CD8-positive, alpha-beta memory T cell (primary cell): ENCODE measurements at places on chromosomes 7 and 10.
A peak's percentile ranks its signal among the peaks of the same experiment; 100 is the strongest.

- DNase-seq = no peak
Observed at GRCh38 chr10:75553550-75553949, 122.1 kb downstream of the LRMDA start.

DNA sequence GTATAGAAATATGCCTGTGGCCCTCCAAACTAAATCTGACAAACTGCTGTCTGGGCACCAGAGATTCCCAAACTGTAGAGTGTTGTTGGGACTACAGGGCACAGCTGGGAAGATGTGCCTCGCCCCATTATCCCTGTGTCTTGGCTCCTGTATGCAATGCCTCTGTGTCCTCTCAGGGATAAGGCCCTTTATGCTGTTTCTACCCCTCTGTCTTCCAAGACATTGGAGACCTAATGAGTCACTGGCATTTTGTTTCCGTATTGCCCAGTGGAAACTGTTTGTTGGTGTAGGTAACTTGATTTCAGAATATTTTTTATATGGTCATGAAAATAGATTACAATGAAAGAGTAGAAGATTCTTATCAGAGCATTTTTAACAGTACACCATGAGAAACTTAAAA, 183.2 kb downstream of the GLI3 start:
- DNase-seq = no peak

DNA sequence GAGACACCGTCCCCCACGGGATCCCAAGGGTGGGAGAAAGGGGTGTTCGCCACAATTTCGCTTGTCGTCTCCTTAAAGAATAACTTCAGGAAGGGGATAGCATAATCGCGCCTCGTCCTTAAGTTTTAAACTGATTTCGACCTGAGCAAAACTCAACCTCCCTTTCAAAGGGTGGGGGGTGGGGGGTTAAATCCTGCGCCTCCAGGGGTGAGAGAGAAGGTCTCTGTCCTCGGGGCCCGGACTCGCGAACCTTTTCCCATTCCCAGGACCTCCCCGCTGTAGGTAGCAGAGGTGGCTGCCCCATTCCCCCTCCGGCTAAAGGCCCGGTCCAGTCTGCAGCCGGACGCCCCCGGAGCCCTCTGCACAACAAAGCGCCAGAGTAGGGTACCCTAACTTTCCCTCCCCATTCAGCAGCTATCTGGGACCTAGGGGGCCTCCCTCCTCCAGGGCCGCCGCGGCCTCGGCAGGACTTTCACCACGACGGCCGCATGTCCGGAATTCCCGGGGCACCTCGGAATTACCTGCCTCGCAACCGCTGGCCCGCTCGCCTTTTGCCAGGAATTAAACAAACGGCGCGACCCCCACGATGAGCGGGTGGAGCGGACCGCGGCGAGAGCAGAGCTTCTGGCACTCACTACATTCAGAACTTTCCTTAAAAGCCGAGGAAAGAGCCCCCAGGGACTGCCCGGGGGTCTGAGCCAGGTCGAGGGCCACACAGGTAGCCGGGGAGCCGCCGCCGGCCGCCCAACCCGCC, 1.7 kb downstream of the CDK6 start:
- DNase-seq = no peak

DNA sequence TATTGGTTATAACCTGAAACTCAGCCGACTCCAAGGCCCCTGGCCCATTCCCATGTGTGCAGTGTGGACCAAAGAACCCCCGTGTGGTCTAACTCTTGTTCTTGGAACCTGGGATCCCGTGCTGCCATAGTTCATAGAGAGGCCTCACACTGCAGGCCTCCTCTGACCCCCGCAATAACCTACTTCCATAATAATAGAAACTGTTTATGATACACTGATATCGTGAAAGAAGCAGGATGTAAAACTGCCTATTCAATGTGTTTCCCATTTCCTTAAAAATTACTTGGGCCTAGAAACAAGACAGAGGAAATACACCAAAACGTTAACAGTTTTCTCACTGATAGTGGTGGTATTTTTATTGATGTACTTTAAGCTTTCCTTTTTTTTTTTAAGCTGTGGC, 109.2 kb upstream of the KDM7A start:
- no peak for DNase-seq

GRCh38 chr10:95814011-95814727, 58.2 kb downstream of the ENTPD1 start:
- no peak for DNase-seq

- no peak for DNase-seq
Observed at GRCh38 chr10:74292871-74293427, 141.9 kb downstream of the ADK start.

GRCh38 chr10:71383972-71384687, 12.6 kb upstream of the CDH23 start:
- DNase-seq = peak; percentile 55

GRCh38 chr7:3825491-3825890, 524.4 kb downstream of the SDK1 start:
- DNase-seq = no peak

- no peak for DNase-seq
Observed at GRCh38 chr7:68321076-68321639, 1277.1 kb upstream of the AUTS2 start.

DNA sequence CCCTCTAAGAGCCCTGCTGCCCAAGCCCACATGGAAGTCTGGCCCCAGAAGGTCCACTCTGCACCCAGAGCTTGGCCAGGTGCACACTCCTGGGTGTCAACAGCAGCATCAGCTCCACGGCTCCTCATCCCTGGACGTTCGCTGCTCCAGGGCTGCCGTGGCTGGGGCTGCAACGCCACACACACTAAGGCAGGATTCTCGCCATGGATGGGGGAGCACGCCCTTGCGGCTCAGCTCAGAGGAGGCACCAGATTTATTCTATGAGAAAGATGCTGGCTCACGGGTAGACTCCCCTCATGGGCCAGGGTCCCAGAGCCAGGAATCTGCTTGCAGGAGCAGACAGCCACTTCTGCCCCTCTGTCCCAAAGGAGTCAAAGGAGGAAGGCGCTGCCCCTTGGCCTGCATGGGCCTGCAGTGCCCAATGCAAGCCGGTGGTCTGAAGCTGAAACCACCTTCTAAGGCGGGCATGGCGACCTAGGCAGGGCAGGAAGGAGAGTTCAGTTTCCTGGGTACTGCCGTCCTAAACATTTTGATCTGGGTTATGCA, 42.1 kb downstream of the CFAP46 start:
- no peak for DNase-seq

- DNase-seq = no peak
Observed at GRCh38 chr10:101760510-101760909, 15.4 kb downstream of the FGF8 start.

- DNase-seq = no peak
Observed at GRCh38 chr10:4456279-4456678, 369.7 kb upstream of the AKR1E2 start.

DNA sequence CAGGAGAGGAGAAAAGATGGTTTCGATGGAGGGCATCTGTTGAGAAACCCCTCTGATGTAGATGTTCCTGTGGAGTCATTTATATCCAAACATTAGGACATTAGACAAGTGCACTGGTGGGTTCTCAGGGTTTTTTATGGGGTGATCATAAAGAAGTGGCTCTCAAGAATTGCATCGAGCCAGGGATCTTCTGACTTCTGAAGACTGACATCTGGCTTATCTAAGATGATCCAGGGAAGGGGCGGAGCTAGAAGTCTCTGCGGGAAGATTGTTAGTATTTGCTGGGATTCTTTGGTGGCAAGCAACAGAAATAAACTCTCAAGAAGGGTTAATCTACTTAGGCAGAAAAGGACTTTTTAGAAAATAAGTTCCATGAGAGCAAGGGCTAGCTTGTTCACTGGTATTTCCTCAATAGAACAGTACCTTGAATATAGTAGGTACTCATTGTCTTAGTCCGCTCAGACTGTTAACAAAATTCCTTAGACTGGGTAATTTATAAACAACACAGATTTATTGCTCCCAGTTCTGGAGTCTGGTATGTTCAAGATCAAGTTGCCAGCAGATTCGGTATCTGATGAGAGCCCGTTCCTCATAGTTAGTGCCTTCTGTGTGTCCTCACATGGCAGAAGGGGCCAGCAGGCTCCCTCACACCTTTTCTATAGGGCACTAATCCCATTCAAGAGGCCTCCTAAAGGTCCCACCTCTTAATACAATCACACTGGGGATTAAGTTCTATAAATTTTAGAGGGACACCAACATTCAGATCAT, 28.5 kb upstream of the SYPL1 start:
- DNase-seq = no peak

DNA sequence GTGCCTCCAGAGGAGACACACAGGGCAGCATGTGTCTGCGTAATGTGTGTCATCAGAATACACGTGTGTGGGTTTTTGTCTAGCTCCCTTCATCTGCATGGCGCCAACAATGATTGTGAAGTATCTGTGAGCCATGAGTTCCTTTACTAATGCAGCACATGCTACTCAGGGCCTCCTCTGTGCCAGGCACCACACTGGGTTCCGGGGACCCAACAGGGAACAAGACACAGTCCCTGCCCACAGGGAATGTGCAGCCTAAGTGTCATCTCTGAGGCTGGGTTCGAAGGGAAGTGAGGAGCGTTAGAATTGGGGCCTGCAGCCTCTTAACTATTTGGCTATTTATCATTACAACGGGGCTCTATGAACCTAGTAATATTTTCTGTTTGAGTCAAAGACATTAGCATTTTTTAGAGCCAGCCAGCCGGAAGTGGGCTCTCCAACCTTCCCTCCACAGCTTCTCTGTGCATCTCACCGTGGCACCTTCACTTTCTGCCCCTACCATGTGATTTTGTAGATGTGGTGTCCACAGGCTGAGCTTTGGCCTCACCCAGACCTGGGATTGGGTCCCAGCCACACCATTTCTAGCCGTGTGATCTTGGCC, 43.9 kb upstream of the SRGN start:
- DNase-seq = no peak

GRCh38 chr7:76354516-76354915, 4.3 kb downstream of the YWHAG start:
- DNase-seq = no peak

GRCh38 chr10:22351131-22351703, 5.9 kb downstream of the SPAG6 start:
- DNase-seq = no peak

DNA sequence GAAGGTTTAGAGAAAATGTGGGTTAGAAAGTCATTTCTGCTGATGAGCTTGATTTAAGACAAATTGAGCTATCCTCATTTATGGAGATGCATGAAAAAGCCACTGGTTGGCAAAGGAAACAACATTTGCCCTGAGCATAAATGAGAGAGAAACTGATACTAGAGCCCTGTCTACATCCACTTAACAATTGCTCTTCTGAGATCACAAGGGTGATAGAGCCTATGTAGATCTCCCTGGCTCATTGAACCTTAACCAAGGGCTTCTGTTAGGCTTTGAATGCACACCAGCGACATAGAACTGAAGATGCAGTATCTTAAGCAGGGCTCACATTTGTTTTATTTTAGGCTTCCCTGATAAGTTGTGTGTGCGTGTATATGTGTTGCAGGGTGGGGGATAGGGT, 35.0 kb downstream of the GPR141 start:
- DNase-seq = no peak

GRCh38 chr10:113292086-113292485, 260.8 kb upstream of the HABP2 start:
- no peak for DNase-seq

DNA sequence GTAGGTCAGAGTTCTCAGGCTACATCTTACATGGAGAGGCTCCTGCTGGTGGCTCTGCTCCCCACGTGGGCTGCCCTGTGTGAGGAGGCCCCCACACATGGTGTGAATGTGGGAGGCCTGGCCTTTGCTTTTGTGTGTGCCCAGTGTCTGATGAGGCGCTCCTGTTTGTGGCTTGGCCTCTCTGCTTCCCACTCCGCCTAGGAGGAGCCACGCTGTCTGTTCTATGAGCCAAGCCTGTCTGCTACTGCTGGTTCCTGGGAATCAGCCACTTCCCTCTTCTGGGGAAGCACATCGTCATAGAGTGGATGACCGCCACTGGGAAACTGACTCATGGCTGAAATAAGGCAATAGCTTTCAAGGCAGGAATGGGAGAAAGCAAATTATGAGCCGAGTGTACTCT, 87.1 kb downstream of the CYP26A1 start:
- DNase-seq = no peak

GRCh38 chr10:89163265-89163995, 43.7 kb downstream of the CH25H start:
- peak; percentile 19 for DNase-seq

DNA sequence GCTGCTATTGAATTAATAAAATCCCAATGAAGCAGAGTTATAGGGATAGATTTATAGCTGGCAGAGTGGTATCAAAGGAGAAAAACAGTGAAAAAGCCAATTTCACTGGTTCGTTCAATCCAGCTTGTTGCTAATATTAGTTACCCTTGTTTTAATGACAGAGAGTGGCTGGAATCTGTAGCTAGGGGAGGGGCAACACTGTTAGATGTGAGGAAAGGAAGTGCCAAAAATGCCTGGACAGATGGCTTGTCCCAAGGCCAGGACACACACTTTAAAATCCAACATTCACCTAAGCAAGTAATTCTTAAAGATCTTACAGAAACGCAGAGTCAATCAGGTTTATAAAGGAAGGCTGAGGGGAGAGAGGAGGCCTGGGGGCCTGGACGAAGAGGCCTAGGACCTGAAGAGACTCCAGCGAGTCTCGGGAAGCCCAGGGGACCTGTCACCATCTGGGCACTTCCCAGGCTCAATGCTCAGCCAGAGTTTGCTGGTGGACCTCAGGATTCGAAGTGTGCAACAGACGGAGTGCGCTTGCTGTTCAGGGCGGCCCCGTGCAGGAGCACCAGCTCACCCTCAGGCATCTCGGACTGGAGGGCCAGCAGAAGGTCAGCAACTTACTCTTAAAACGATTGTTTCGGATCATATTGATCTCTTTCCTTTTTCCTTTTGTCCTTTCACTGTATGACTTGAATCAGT, 36.7 kb downstream of the TMEM248 start:
- DNase-seq = no peak

- DNase-seq = no peak
Observed at GRCh38 chr7:36228039-36228438, 75.0 kb downstream of the EEPD1 start.

- DNase-seq = no peak
Observed at GRCh38 chr7:2387897-2388636, 15.3 kb upstream of the CHST12 start.

- DNase-seq = no peak
Observed at GRCh38 chr7:66043681-66044497, 31.7 kb upstream of the ASL start.

GRCh38 chr7:41629711-41630111, 73.2 kb downstream of the INHBA start:
- no peak for DNase-seq

DNA sequence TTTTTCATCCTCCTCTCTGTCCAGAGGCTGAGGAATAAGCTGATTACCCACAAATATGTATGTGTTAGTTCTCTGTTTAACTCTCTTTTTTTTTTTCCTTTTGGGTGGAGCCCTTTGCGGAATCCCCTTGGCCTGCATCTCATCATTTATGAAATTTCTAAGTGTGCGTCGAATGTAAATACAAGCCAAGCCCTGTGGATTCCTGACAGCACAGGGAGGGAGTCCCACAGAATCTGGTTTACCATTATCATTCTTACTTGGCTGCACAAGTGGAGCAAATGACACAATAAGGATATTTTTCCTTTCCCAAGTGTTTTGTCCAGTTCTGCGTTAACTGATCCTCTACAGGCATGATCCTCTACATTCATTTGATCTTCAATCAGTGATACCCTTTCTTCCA, 11.4 kb downstream of the STK31 start:
- no peak for DNase-seq
